ENCODE measurements at places on chromosomes 3 and 15.

- DNase-seq = no peak
These were observed 1135.7 kb downstream of the IGSF11 start for GRCh38 chr3:117898722-117899522.

DNA sequence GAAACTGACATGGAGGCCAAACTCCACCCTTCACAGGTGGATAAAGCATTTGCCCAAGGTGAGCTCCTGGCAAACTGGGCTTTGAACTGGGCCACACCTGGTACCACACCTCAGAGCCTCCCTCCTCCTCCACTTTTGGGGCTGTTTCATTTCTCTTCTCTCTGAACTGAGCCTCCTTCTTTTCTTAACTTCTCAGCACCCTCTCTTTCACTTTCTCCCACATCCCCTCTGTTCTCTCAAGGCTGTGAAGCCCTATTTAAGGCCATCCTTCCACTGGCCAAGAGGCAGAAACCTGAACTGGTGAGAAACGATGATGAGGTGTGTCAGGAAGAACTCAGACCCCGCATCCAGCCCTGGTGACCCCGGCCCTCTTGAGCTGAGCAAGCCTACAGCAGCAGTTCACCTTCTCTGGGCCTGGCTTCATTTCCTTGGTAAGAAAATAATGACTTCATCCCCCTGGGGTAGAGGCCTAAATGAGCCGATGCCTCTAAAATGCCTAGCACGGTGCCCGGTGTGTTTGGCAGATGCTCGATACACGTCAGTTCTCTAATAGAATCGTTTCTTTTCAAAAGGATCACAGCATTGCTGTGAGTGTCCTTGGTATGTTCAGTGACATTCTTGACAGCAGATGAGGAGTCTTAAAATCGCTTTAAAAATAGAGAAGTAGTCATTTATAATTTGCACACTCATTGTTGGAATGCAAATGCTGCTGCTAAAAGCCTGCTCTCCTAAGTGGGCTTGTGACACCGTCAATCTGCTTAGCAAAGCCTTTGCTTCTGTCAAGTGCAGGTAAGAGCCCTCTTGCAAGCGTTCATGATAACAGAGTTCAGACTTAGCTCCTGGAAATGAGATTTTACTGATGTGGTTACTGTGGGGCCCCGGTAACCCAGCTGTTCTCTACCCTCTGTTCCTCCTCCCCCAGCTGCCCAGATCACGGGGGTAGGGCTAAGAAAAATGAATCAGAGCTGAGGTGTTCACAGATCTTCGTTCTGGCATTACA is 97.7 kb upstream of the ATP2B2 start:
- no peak for DNase-seq

- no peak for DNase-seq
These were observed 188.3 kb downstream of the LSAMP start for GRCh38 chr3:116256843-116257485.

DNA sequence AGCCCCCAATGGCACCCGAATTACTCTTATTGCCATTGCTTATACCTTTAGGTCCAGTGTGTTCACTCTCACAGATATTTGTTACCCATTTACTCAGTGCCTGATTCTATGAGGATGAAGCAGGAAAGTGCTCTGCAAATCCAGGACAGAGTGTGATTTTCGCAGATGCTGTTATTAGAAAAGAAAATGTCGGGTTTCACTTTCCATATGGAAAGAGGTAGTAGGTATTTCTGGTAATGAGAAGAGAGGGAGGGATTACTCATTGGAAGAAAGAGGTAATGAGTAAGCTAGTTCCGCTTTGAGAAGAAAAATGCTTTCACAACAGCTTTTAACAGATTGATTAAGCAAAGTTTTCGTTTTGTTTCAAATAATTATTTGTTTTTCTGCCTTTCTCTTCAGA is 336.3 kb upstream of the CFAP20DC start:
- no peak for DNase-seq

DNA sequence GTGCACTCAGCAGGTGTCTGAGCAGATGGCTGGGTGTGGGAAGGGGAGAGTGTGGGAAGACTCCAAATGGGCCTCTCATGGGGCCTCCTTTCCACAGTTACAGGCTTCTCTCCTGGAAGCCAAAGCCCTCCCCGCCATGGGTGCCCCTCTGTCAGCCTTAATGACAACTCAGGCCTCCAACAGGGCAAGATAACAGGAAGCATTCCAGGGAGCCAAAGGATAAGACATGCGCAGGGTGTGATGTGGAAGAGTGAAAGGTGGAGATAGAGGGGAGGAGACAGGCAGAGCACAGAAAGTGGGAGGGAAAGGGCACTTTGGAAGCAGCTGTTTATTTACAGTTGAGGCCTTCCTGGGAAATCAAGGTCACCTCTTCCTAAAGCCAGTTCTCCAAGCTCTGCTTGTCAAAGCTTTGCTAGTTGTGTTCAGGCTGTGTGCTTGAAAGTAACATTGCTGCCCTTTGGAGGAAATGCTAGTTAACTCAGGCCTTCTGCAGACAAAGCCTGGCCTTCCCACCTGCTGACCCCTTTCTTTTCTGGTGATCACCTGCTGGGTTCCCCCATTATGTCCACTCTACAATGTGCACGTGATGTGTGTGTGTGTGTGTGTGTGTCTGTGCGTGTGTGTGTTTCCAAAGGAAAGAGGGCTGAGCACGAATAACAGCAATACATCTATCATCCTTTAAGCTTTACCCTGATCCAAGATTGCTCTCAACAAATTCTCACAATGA is 35.2 kb upstream of the SMAD3 start:
- DNase-seq = no peak

DNA sequence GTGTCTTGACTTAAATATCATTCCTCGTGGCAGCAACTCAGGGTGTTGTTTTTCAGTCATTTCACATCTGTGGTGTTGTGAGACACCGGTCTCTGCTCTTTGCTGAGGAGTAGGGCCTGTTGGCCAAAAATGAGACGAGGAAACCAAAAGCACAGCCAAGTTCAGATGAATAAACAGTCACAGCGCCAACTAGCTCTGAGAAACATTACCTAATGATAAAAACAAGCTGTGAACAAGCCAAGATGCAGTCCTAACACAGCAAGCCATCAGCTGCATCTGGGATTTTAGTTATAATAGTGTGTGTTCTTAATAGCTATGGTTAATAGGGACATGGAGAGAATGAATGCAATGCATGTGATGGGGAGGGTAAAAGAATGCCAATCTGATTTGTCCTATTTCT is 843.4 kb upstream of the DPPA4 start:
- no peak for DNase-seq

GRCh38 chr3:176789281-176789705 is 408.0 kb downstream of the TBL1XR1 start:
- no peak for DNase-seq

- no peak for DNase-seq
These were observed 268.8 kb downstream of the SLCO3A1 start for GRCh38 chr15:92122259-92122658.

DNA sequence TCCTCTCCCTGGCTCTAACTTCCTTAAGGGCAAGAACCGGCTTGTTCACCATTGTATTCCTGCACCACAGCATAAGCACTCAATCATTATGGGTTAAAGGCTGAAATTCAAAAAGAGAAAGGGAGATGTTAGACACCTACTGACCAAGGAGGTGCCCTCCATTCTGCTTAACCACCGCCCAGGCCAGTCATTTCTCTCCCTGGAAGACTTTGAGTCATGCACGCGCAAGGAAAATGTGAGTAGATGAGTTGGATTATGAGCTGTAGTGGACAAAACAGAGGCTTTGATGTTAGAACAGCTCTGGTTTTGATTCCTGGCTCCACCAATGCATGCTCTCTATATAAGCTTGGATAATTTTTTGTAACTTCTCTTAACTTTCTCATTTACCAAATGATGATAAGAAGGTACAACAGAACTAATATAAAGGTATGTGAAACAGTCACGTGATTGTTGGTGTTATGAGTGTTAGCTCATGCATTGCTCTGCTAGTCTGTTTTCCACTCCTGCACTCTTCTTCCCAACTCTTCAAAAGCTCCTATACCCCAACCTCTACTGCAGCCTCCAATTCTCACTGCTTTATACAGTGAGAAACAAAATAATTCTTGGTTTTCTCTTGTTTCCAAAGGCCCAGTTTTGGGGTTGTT is 148.4 kb upstream of the ATP11B start:
- DNase-seq = no peak

DNA sequence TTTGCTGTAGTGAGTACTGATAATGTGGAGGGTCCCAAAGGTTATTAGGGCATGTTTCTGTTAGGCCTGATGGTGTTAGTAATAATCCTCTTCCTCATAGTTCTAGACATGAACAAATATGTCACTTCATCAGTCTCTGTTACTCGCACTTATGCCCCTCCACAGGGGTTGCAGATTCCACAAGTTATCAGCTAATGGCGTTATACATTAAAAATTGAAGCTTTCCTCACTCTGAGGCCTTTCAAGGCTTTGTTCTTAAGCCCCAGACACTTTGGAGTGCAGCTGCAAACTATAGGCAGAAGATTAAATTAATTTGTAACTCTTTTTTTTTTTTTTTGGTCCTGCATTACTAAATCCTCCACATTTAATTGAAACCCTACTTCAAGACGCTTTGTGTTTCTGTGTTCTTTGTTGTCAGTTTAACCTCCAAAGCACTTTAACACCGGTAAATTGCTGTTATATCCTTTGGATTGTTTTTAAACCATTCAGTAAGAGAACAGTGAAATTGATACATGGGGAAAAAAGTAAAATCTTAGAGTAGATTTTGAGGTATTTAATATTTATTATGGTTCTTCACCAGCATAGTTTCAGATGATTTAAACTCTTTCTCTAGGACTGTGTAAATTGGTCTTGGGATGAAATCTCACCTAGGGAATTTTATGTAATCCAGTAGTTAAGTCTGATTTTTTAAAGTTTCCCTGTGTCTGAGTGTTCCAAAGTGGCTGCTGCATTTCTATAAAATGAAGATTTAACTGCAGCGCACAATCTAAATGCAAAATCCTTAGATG is 103.1 kb upstream of the SKOR1 start:
- DNase-seq = no peak

DNA sequence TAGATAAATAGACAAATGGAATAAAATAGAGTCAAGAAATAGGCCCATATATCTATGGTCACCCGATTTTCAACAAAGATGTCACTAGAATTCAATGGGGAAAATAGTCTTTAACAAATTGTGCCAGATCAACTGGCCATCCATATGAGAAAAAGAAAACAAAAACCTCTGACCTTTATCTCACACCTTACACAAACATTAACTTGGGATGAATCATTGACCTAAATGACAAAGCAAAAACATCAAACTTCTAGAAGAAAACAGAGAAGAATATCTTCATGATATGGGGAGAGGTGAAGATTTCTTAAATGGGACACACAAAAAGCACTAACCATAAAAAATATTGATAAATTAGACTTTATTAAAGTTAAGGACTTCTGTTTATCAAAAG is 31.9 kb downstream of the ITGA11 start:
- no peak for DNase-seq

GRCh38 chr3:115098354-115099073 is 48.6 kb downstream of the ZBTB20 start:
- DNase-seq = no peak

DNA sequence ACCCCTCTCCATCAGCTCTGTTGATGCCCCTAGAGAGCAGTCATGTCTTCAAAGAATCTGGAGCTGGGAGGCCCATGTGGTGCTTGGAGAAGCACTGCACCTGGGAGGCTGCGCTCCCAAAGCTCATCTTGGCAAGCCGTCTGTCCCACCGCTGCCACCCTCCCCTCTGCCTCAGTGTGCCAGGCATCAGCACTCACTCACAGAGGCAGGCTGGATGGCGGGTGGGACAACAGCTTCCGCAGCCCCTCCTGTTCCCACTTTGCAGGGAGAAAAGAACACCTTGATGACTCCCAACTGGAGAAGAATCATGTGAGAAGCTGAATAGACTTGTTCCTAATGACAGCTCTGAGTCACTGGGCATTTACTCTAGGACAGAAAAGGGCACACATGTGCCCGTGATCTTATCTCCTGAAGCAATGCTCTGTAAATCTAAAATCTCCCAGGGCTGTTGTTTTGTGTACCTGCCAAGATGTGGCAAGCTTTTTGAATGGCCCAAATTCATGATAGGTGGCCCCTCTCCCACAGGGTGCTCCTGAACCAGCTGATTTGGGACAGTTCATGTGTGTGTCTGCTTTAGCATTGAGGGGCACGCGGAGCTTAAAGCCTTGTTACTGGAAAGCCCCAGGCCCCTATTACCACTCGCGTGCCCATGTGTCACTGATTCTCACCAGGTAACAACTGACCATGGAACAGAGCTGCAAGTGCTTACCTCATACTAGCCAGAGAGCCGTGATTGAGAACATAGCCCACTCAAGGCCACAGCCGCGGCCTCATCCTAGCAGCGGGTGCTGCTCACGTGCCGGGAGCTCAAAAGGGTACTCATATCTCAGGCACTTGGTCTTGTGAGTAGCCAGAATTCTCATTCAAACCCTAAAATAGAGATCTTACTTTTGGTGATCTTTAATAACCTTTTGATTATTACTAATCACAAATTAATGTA is 104.4 kb downstream of the DNAJB8 start:
- no peak for DNase-seq

DNA sequence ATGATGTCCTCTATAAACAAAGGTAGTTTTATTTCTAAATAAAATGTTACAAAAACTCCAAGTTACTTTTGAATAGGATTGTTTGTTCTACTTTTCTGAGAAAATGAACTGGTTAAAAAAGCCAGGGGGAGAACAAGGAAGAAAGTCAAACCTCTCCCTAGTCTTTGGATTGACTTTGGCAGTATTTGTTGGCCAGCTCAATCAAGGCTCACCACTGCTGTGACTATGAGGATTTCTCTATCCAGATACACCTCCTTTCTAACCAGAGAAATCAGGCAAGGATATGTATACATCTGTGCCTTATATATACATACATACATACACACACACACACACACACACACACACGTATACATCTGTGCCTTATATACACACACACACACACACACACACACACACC is 107.8 kb downstream of the FEZF2 start:
- no peak for DNase-seq

GRCh38 chr3:106256249-106256957 is 387.6 kb upstream of the CBLB start:
- no peak for DNase-seq

DNA sequence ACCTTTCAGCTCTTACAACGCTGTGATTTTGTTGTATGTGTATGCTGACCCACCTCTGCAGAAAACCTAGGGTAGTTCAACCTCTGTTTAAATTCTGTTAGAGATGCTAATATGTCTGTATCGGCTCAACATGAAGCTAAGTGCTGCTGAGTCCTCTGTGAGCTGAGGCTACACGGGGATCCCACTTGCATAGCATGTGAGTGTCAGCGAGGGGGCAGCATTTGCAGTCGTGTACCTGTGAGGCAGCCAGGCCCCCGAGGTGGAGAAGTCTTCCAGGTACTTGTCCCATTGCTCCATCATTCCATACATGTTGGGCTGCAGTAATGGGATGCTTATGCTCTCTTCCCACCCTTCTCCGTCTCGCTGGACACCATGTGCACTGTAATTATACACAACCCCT is 3.7 kb downstream of the MKRN2OS start:
- DNase-seq = no peak

- DNase-seq = no peak
These were observed 75.7 kb downstream of the EFL1 start for GRCh38 chr15:82186719-82187406.

DNA sequence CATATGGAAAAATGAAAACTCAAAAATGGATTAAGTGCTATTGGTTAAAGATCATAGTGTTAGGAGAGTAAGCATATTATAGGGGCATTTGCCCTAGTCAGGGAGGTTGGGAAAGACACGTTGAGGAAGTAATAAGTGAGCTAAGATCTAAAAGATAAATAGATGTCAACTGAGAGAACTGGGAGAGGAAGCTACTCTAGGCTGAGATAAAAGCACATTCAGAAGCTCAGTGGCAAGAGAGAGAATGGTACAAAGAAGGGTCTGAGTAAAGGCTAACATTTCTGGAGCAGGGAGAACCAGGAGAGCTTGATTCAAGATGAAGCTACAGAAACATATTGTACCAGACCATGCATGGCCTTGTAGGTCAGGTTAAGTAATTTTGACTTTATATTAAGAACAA is 63.9 kb downstream of the TRPC1 start:
- DNase-seq = no peak
